ENCODE measurements at places on chromosomes 11 and 22.

GRCh38 chr22:19607192-19608002 lies 83.2 kb upstream of the CLDN5 start:
- no peak for DNase-seq

DNA sequence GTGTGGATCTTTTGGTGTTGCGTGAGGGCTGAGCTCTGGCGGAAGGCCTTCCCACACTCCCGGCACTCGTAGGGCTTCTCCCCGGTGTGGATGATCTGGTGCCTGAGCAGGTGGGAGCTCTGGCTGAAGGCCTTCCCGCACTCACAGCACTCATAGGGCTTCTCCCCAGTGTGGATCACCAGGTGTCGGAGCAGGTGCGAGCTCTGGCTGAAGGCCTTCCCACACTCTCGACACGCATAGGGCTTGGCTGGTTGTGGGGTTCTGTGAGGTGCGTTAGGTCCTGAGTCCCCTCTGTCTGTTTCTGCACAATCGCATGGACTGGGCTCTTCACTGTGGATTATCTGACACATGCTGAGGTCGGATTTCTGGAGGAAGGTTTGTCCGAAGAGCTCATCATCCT lies 6.4 kb downstream of the ZNF70 start:
- DNase-seq = no peak

DNA sequence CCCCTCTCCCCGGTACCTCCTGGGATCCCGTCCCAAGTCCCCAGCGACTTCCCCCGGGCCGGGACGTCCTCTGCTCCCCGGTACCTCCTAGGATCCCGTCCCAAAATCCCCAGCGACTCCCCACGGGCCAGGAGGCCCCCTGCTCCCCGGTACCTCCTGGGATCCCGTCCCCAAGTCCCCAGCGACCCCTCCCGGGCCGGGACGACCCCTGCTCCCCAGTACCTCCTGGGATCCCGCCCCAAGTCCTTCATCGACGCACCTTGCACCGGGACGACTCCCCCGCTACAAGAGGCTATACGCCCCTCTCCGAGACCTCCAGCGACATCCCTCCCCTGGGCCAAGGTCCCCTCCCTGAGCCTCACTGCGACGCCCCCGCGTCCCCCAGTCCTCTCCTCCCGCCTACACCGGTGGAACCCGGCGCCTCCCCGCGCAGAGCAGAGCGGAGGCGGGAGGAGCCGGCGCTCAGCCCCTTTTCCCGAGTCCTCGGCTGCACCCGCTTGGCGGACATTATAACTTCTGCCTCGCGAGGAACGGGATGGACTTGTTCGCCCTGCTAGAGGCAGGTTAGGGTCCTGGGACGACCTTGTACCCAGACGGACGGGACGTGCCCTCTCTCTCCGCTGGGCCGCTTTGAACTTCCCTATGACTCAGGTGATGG lies 912 bp downstream of the KREMEN1 start:
- no peak for DNase-seq

- no peak for DNase-seq
Observed at GRCh38 chr11:82195283-82195682, 538.4 kb downstream of the FAM181B start.

DNA sequence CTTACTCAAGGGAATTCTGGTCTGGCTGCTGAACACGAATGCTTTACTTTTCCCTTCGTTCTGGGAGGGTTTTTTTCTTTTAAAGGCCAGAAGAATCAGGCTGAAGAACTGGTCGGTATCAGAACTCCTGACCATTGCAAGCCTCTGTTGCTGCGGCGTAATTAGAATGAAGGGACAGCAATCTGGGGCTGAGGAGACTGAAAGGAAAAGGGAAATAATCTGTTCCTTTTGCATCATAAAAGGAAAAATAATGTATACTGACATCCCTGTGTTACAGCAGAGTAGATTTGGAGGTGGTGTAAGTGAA lies 670 bp downstream of the SC5D start:
- no peak for DNase-seq

GRCh38 chr22:23181721-23182308 lies 1.5 kb downstream of the BCR start:
- no peak for DNase-seq

DNA sequence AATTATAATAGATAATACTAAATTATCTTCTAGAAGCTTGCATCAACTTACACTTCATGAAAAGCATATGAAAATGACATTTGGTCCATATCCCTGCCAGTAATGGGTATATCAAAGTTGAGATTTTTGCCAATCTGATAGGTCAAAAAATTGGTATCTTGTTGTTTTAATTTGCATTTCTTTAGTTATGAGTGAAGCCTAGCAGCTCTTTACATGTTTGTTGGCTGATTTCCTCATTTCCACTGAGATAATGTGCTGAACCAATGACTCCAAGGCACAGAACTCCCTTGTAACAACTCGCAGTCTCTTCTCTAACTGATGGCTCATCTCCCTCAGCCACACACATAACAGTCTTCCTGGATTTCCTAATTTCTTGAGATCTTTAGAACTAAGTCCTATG lies 175.3 kb upstream of the SESN3 start:
- DNase-seq = no peak

DNA sequence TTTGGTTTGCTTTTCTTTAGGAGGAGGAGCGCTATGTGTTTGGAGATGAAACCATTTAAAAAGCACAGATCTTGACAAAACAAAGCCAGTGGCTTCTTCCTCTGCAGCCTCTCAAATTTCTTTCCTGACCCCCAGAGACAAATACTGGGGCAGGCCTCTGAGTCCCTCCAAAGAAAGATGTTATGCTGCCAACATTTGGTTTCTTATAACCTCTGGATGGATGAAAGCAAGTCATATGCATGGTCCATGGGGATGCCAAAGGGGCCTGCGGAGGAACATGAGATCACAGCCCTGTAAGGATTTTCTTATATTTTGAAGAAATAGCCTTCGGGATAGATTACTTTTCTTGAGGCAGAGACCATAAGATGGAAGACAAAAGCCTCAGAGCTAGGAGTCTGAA lies 179.1 kb downstream of the TENM4 start:
- no peak for DNase-seq

DNA sequence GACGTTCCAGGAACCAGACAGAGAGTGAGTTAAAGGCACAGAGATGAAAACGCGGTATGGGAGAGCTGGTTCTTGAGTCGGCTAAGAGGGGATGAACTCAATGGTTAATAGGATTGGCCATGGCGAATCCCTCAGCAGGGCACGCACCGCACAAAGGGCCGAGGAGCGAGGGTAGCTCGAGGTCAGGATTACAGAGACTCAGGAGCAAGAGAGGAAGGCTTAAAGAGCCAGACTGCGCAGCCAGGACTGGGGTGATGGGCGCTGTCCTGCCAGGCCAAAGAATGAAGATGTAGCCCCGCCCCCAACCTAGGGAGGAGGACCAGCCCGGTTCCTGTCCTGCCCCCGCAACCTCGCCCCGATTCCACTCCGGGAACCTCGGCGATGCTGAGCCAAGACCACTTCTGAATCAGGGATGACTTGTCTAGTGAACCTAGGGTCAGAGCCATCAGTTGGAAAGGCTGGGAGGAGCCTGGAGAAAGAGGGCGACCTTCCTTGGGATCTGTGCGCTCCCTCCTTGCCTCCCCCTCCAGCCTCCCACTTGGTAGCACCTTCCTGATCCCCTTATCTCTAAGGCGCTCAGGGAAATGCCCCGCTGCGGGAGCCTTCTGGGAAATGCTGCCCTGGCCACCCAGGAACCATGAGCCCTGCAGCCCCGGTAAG lies at the start of gene PLEKHB1:
PLEKHB1 (plus strand) TSS at position 610 of the 660 bp plus-strand sequence; CDS start at position 638, 28 bp downstream.
- no peak for DNase-seq

DNA sequence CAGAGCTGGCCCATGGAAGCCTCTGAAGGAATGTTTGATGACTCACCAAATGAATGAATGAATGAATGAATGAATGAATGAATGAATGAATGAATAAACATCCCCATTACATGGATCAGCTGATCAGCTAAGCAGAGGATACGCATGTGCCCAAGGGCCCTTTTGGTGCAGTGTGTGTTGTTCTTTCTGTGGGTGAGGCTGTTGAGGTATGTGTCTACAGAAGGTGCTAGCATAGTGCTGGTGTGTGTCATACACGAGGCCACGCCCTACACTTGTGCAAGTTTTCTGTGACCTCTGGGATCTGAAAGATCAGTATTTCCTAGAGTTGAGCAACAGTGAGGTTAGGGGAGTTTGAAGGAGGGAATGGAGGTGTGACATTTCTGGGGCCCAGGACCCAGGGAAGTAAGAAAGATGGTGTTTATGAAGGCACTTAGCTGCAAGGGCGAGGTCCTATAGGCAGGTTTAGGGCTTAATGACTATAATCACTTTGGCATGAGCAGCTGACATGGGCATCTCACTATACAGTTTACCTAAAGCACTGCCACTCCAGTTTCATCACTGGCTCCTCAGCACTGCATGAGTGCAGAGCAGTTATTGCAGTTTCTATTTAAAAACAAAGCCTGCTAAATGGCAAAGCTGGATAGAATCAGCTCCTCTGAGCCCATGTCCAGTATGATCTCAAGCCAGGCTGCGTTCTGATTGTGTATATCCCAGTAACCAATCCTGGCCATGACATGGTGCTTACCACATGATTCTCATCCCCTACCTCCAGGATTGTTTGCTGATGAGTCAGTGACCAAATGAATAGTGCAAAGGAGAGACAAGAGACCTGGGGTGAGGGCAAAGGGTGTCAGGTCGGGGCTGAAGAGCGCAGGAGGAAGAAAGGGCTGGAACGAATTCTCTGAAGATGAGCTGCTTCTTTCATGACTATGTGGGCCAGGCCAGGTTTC lies 36.4 kb upstream of the E2F8 start:
- no peak for DNase-seq

- no peak for DNase-seq
Observed at GRCh38 chr11:28108958-28109357, 770 bp downstream of the METTL15 start.

GRCh38 chr11:62489204-62489603 lies 57.4 kb downstream of the AHNAK start:
- DNase-seq = no peak

DNA sequence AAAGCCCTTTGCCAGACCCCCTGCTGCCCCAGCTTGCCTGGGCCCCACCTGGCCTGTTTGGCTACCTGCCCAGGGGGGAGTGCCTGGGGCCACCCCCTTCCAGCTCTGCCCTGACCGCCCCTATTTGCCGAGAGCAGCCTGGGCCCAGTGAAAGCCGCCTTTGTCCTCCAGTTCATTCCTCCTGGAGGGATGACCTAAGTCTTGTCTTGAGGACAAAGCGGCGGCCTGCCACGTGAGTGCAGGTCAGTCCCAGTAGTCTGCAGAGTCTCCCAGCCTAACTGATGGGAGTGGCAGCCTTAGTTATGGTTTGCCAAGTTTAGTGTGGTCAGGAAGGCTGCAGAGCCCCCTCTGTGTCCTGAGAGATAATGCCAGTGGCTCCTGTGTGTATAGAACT lies 115.9 kb upstream of the CRYBB3 start:
- DNase-seq = no peak

GRCh38 chr11:17927681-17928343 lies 85.0 kb downstream of the SERGEF start:
- DNase-seq = peak; percentile 71

DNA sequence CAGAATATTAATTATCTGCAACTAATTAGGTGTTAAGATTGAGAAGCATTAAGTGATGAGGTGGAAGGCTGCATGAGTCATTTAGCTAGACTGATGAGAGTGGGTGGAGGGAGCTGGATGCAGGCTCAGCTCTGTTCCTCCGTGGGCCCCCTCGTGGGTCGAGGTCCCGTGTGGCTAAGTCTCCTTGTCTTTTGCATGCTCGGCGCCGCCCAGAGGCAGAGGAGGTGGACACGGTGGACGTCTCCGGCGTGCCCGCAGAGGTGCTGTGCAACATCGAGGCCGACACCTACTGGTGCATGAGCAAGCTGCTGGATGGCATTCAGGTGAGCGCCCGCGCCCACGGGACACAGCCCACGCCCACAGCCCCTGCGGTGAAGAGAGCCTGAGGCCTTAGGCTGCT lies 211.6 kb downstream of the TBC1D22A start:
- no peak for DNase-seq

DNA sequence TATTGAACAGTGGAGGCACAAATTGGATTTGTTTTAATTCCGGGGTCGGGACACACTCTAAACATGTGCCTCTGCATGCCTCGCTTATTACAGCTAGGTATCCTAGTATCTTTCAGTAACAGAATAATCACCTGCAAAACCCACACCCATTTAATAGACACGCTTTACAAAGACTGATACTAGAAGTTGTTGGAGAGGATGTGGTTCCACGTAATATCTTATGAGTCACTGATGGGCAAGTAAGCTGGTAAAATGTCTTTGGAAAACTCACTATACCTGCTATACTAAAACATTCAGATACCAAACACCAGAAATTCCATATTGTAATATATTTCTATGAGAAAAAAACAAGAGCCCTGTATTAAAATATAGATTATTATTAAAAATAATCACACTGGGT lies 84.0 kb downstream of the GGTLC2 start:
- DNase-seq = no peak

DNA sequence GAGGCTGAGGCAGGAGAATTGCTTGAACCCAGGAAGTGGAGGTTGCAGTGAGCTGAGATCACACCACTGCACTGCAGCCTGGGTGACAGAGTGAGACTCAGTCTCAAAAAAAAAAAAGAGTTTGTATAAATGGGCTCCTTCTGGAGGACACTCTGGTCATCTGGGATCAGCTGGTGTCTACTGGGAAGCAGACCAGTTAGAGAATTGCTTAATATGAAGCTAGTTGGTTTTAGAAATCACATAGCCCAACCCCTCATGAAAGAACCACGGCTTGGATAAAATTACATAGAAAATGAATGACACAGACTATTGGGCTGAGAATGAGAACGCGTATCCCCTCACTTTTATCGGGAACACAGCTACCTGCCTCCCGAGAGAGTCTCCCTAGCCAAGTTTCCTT lies 3.2 kb upstream of the MS4A14 start:
- DNase-seq = no peak

DNA sequence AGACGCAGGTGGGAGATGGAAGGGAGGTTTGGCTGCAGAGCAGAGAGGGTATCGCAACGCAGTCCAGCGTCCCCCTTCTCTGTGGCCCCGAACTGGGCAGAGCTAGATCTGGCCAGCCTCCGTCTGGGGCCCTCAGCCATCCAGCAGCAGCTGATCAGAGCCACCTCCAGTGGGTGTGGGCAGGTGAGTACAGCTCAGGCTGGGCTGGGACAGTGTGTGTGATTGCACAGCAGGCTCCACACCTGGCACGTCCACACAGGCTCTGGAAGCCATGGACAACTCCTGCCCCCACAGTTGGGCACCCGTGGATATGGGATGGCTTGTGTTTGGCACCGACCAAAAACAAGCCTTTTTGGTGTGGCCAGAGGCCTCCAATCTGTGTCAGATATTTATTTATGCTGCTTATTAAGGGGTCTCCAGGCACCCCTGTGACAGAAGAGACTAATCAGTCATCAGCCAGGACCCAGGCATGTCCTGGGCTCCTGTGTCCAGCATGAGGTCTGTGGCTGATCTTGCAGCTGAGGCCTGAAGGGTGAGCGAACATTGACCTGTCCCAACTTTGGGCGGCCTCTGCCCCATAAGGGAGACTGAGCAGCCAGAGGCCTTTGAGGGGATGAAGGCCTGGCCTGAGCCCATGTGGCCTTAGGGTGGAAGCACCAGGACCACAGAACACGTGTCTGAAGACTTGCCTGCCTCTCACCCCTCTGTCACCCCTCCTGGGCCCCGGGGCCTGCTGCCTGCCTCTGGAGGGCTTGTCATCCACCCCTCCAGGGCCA lies 18.6 kb downstream of the POLR3H start:
- DNase-seq = no peak

All from HFF-Myc (cell line).